ENCODE measurements at places on chromosomes 16 and 17.

DNA sequence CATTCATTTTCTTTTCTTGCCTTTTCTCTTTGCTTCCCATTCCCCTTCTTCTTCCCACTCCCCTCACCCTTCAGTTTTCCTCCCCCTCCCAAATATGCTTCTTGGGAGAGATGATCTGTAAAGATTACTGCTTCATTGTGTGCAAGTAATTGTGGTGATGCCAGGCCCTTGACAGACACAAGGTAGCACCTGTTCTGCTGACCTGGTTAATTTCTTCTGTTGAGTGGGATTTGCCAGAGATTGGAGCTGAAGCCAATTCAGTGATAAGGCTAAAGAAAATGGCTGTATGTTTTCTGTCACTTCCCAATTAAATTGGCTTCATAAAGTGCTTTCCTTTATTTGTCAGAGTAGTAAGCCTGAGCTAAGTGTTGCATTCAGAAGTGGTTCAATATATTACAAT lies 44.5 kb downstream of the AATF start:
- no peak for DNase-seq

GRCh38 chr16:69319826-69320739 lies 8.9 kb downstream of the VPS4A start:
- no peak for DNase-seq

- DNase-seq, result peak; percentile 10
Measured at GRCh38 chr16:17804857-17805256, 334.1 kb upstream of the XYLT1 start.

DNA sequence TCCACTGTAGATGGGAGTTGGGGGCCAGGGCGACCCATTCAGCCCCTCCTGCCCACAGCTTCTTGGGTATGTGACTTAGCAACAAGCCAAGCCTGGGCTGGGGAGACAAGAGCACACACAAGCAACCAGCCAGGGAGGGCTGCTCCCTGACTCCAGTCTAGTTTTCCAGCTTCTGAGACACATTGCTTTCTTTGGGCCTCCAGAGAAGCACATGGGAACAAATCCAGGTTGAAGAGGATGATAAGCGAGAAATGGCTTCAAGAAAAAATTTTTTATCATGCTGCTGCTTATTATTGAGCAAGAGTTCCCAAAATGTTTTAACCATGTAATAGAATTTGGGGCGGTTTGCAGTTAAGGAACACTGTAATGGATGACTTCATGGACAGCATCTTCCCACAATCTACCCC lies 173.7 kb downstream of the SOX9 start:
- no peak for DNase-seq

GRCh38 chr16:65916995-65917394 lies 449.5 kb upstream of the CDH5 start:
- DNase-seq, result no peak

GRCh38 chr16:66375451-66375850 lies 9.0 kb downstream of the CDH5 start:
- no peak for DNase-seq

- no peak for DNase-seq
Measured at GRCh38 chr16:6977291-6977690, 355.4 kb upstream of the RBFOX1 start.

- DNase-seq, result no peak
Measured at GRCh38 chr17:4986403-4986802, 1.1 kb downstream of the CAMTA2 start.

- no peak for DNase-seq
Measured at GRCh38 chr16:28496844-28497243, 2.4 kb downstream of the APOBR start.

- DNase-seq, result no peak
Measured at GRCh38 chr17:72102366-72102765, 18.5 kb upstream of the SOX9 start.

DNA sequence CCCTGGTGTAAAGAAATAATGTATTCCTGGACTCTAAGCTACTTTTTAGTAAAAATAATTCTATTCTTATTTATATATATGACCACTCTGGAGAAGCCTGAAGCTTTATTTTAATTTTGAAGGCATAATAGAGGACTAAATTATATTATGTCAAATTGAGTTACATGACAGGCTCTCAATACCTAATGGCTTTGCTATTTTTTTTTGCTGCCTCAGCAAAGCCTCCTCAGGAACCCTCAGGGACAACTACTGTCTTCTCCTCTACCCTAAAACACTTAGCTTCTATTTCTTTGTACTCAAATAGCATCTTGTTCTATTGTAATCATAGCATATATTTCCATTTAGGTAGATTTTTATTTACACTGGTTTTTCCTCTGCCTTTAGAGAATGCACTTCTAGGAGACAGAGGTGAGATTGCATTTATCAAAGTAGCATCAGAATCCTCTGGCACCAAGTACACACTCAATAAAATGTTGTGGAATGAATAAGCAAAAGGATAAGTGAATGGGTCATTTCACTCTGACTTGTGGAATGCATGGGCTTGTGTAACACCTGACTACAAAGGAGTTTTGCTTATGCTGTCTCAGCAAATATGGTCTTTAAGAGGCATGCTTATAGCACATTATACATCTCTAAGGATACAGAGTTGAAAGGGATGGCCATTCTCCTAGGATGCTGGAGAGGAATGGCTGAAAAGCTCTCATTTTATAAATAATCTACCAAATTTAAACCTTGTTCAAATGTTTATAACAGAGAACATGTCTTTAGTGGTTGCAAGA lies 605.2 kb downstream of the KCNJ2 start:
- DNase-seq, result no peak

DNA sequence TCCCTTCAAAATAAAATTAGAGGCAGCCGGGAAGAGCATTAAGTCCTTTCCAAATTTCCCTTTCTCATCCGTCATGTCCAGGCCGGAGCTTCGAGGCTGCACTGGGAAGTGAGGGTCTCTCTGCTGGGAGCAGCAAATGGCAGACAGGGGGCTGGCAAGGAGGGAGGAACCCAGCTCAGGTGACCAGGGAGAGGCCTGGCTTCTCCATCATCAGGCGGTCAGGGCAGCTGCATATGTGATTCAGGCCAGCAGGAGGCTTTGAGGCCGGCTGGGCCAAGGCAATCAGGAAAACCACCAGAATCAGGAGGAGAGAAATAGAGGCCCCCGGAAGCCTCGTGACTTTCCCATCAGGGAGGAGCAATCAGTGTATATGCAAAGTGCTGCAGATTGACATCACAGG lies 85.0 kb upstream of the RPL38 start:
- DNase-seq, result no peak
